ENCODE measurements at places on chromosomes 1 and 21. TPM values are rescaled to one million over a fixed set of nuclear protein-coding genes. Genes with fewer than 3 reads are reported as not detected.

The FCRLA gene
- total RNA-seq: 1.5 TPM

The OR2W3 gene
- not detected for total RNA-seq

The ADGRL4 gene
- 6.9 TPM for total RNA-seq

The CELA3B gene
- not detected for total RNA-seq

The KRTAP19-4 gene
- not detected for total RNA-seq

The CHI3L2 gene
- total RNA-seq: 2.5 TPM

The PLPP3 gene
- total RNA-seq: 265 TPM

The GLUL gene
- 496 TPM for total RNA-seq

The IFI16 gene
- total RNA-seq: 99.4 TPM

The AGT gene
- total RNA-seq: 2.0 TPM

The EXO1 gene
- total RNA-seq: 14.7 TPM

The C1orf105 gene
- total RNA-seq: not detected

The FCRL6 gene
- total RNA-seq: not detected

The LCE1D gene
- not detected for total RNA-seq

The DNALI1 gene
- total RNA-seq: 5.5 TPM

The LYPD8 gene
- not detected for total RNA-seq

The MSH4 gene
- 0.33 TPM for total RNA-seq

The FCGR1A gene
- total RNA-seq: not detected

The ARHGAP29 gene
- 36.7 TPM for total RNA-seq

The LRRC71 gene
- not detected for total RNA-seq

The HPCA gene
- total RNA-seq: not detected

The TAL1 gene
- total RNA-seq: under 0.01 TPM

The CA14 gene
- total RNA-seq: not detected
